Stimulated activated CD8-positive, alpha-beta memory T cell treated with anti-CD3 and anti-CD28 coated beads, Interleukin-12 subunit alpha, Interleukin-12 subunit beta, amount 100 ng/mL, for 1 hour (primary cell): ENCODE measurements at places on chromosomes 13 and 19.

DNA sequence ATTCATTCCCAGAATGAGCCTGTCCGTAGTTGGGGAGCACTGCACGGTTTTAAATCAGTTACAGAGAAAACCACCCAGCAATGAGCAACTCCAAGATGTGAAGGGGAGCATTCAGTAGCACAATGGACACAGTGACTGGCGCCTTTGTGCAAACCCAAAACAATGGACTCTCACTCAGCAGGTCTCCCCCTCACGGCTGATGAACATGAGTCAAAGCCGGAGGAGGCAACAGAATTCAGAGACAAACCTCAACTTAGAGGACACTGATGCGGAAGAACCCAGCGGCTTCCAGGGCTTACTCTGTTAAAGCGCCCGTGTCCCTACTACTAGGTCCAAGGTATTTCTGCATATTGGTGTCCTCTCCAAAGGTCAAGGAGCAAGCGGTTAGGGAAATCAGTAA, 17.7 kb downstream of the PLEKHF1 start:
- DNase-seq: no peak

GRCh38 chr13:80126389-80127068, 214.4 kb downstream of the SPRY2 start:
- DNase-seq: no peak

GRCh38 chr13:45082964-45083363, 37.3 kb upstream of the GTF2F2 start:
- no peak for DNase-seq

DNA sequence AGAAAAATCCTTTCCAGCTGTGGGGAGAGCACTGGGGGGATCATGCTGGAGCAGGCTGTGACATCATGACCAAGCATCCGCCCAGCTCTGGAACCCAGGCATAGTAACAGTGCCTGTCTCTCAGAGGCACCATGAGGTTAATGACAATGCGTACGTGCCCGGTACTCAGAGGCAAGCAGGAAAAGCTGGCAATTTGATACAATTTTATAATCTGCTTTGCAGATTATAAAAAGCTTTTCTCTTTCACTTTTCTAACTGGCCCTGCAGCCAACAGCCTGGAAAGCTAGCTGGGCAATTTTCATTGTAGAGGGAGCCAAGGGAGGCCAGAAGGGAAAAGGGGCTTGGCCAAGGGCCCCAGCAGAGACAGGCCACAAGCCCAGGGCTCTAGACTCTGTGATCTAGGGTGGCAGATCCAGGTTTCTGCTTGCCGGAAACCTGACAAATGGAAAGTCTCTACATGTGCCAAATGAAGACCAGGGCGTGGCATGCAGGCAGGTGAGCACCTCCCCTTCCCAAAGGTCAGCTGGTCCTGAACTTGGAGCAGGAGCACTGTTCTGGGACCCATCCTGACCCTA, 22.7 kb downstream of the VRK3 start:
- no peak for DNase-seq

DNA sequence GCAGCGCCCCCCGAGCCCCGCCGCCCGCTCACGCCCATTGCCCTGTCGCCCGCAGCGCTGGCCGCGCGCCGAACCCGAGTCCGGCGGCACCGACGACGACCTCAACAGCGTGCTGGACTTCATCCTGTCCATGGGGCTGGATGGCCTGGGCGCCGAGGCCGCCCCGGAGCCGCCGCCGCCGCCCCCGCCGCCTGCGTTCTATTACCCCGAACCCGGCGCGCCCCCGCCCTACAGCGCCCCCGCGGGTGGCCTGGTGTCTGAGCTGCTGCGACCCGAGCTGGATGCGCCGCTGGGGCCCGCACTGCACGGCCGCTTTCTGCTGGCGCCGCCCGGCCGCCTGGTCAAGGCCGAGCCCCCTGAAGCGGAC, 518 bp downstream of the KLF2 start:
- no peak for DNase-seq

DNA sequence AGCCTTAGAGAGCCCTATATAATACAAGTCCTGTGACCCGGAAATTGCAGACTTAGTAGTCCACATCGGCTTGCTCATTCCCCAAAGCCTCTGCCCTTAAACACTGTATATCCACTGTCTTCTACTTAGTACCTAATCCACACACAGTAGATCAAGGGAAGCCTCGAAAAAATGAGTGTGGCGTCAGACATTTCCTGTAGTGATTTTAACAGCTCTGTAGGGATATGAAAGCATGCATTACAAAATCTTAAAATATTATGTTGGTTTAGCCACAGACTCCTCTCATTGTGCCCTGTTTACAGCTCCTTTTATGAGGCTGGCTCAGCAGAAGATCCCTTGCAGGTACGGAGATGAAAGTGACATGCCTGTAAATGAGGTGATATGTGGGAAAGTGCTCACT, 416.3 kb downstream of the LIG4 start:
- no peak for DNase-seq

GRCh38 chr19:17847538-17848366, at the start of gene JAK3:
TSS of gene JAK3 (minus strand) at chr19:17847982. CDS start at chr19:17844417, 3,565 bp downstream.
- peak; percentile 82 for DNase-seq

GRCh38 chr13:54879036-54879435, 1850.4 kb downstream of the OLFM4 start:
- DNase-seq: no peak

GRCh38 chr19:5032101-5032967, 63.4 kb downstream of the KDM4B start:
- no peak for DNase-seq

DNA sequence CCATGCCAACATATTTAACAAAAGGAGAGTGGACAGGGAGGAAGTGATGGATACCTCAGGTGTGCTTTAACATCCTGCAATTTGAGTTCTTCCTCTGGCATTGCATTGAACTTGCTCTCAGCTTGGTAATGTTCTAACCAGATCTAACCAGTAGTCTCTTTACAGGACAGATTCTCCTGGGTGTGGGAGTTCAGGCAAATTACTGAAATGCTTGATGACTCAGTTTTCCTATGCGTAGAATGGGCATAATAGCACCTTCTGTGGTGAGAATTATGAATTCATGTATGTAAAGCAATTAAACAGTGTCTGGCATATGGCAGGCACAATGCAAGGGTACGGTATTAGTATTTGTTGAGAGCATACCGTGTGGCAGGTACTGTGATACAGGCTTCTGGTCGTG, 3.6 kb downstream of the AKAP11 start:
- no peak for DNase-seq

- DNase-seq: no peak
Observed at GRCh38 chr19:17020385-17020784, 6.2 kb downstream of the CPAMD8 start.

- no peak for DNase-seq
Observed at GRCh38 chr13:113551081-113552000, 33.2 kb upstream of the TFDP1 start.

- DNase-seq: no peak
Observed at GRCh38 chr19:53019684-53020083, 6.0 kb downstream of the ERVV-1 start.

DNA sequence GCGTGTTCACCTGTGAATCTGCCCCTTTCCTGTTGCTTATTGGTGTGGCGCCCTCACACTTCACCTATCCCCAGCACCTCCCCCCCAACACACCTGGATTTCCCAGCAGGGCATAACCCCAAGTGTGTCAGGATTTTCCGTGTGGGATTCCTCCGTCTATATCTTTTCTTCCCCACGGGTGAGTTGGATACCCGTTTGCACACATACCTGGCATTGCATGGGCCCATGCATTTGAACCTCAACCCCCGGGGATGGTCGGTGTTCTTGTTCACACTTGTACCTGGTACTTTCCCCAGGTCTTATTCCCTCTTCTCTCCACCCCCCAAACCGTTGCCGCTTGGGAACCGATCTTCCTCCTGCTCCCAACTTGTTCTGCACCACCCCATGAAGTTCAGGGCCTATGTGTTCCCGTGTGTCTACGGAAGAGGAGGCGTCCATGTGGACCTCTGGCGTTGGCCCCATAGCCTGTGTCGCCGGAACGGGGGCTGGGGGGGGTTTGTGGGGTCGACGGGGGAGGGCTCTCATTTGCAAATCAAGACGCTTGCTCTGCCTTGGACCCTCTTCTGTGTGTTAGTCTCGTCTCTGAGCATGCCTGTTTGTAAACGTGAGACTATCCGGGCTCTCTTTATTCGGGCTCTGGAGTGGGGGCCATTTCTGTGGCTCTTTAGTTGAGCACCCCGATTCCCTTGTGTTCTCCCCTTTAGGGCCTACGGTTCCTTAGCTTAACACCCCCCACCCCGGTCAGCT, 1.7 kb downstream of the PRR12 start:
- DNase-seq: no peak

DNA sequence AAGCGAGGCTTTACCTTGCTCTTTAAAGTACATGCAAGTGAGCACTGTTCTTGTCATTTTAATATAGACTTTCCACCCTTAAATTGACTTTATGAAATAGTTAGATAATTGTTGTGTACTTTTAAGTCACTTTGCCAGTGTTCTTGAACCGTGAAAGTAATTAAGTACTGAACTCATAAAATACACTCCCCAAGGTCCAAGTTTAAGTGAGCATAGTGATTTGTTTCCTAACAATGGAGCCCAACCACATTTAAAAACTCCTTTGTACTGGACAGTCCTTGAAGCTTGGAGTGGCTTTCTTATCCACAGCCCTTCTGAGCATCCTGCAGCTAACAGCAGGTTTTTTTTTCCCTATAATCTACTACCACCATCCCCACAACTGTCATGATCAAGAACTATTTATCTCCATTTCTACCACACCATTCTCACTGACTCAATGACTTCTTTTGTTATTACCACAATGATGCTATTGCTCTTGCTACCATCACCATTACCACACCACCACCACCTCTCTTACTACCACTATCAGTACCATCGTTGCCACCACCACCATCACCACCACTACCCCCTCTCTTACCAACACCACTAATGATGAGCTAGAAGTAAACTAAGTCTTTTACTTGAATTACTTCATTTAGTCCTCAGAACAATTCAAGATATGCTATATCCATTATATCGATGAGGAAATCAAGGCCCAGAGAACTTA, 452.6 kb downstream of the DIAPH3 start:
- DNase-seq: no peak

DNA sequence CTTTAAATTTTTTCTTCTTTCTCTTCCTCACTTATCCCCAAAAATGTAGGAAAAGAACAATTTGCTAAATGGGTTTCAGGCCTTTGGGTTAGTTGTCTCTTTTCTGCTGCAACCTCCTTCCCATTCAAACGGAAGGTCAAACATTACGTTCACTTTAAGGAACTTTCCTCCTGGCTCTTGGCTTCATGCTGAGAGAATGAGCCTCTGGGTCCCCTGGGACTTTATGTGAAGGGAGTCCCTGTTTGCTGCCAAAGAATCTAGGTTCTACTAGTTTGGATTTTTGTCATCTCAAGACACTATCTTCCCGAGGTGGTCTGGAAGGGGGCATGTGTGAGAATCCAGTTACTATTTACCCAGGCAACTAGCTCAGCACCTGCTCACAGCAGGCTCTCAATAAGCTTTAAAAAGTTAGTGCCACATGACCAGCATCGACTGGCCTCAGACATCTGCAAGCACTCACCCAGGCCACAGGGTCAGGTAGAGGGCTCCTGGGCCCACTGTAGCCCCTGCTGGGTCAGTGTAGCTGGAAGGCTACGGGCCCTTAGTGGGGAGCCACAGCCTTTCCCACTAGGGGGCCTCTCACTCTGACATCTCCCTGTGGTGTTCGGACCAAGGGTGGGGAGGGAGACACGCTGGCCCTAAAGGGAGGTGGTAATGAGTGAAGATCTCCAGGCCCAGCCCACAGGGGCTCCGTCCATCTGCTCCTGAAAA, 40.5 kb downstream of the FAM124A start:
- no peak for DNase-seq

- no peak for DNase-seq
Observed at GRCh38 chr19:47404334-47405196, 14.8 kb downstream of the MEIS3 start.

DNA sequence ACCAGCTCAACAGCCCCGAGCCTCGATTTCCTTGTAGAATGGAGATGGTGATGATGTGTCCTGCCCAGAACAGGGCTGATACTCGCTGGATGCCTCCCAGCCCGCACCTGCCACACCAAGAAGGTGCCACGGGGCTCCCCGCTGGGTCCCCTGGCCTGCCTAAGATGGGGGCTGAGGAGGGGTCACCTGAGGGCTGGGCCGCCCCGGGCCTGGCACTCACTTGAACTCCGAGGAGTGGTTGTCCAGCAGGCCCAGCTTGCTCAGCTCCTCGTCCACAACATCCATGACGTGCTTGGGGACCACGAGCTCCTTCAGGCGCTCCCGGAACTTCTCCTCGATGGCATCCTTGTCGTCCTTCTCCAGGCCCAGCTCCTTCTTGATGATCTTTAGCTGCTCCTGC, 14.4 kb downstream of the LONP1 start:
- DNase-seq: no peak

DNA sequence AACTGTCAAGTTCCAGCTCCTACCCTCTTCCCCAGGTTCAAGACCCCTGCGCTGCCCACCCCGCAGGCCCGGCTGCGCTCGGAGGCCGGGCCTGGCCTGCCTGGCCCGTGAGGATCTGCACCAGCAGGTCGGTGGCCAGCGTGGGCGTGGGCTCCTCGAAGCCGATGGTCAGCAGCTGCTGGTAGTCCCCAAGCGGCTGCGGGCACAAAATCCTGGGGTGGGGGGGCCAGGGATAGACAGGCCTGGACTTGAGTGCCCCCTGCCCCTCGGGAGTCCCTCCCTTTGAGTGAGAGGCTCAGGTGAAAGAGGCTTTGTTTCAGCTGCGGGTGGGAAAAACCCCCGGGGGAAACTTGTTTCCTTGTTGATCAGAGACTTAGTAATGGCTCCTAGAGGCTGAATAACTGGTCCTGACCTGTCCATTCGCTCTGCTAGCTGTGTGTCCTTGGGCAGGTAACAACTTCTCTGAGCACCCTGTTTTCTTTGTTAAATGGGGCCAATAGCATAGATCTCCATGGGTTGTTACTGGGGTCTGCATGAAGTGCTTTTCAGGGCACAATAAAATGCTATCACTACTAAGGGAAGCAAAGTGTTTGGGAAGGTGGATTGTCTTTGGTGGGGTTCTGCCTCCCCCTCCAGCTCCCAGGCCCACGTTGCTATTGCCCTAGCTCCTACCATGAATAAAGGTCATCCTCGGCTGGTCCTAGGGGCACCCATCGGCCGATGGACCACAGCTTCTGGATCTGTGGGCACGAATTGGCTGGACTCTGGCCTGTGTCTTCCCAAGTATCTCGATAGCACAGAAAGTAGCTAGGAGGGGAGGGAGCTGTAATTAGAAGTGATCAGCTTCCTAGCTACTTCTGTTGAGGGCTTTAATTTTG, 3.5 kb downstream of the C19orf67 start:
- no peak for DNase-seq

DNA sequence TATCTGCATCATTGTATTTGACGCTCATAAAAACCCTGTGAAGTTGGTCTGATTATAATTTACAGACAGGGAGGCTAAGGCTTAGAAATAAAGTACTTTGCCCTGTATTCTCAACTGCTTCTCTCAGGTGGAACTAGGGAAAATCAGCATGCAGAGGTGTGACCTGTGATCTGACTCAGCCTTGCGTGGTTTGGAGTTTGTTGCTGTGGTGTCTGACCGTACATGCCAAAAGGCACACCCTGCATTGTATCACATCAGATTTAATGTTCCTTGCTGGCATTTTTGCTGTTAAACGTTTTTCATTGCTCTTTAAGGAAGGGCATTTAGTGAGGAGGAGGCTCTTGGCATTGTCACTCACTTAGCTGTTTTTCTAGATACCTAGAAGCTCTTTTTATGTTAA, 58.8 kb upstream of the C1QTNF9B start:
- no peak for DNase-seq

- no peak for DNase-seq
Observed at GRCh38 chr13:65901723-65902122, 1328.4 kb downstream of the PCDH9 start.
